ENCODE measurements at places on chromosomes 2 and 18. TPM values are rescaled to one million over a fixed set of nuclear protein-coding genes. Genes with fewer than 3 reads are reported as not detected.

DNA sequence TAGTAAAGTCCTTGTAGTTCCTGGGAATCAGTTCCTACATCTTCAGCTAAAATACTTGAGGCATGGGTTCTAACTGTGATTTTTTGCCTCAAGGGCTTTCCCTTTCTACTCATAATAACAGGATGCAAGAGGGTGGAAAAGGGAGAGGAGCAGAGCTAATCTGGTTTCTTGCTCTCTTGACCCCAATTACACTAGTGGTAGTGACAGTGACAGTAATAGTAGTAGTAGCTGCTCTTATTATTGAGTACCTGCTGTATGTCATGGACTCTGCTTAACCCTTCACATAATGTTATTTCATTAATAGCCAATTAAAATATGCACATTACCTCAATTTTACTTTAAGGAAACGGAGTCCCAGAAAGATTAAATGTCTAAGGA is 214.8 kb upstream of the HNRNPA3 start:
- no peak for DNase-seq
- peaks cover 25% of the 10 kb centered on the region for H3K4me1 ChIP-seq
- no peaks in the 10 kb centered on the region for H3K27me3 ChIP-seq

DNA sequence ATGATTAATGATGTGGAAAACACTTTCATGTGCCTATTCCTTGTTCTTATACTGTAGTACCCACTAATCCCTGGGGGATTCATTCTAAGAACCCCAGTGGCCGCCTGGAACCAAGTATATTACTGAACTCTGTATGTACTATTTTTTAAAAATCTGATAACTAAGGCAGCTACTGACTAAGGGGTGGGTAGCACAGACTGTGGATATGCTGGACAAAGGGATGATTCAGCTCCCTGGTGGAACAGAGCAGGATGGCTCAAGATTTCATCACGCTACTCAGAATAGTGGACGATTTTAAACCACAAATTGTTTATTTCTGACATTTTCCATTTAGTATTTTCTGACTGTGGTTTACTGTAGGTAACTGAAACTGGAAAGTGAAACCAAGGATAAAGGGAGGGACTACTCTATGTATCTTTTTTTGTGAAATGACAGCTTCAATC is 41.8 kb upstream of the CDC42EP3 start:
- H3K27ac ChIP-seq: no peak overlapping the region
- no peak overlapping the region for H3K4me3 ChIP-seq
- H3K4me1 ChIP-seq: peaks cover 28% of the 10 kb centered on the region
- no peaks in the 10 kb centered on the region for H3K27me3 ChIP-seq
- no peak for DNase-seq

GRCh38 chr2:212284166-212284565 is 254.4 kb downstream of the ERBB4 start:
- H3K4me1 ChIP-seq: peaks cover 3% of the 10 kb centered on the region
- H3K27ac ChIP-seq: no peak overlapping the region
- no peak for DNase-seq

IMPACT gene
- total RNA-seq: 46.5 TPM
